ENCODE measurements at places on chromosomes 5 and 9.
A peak's percentile ranks its signal among the peaks of the same experiment; 100 is the strongest.

DNA sequence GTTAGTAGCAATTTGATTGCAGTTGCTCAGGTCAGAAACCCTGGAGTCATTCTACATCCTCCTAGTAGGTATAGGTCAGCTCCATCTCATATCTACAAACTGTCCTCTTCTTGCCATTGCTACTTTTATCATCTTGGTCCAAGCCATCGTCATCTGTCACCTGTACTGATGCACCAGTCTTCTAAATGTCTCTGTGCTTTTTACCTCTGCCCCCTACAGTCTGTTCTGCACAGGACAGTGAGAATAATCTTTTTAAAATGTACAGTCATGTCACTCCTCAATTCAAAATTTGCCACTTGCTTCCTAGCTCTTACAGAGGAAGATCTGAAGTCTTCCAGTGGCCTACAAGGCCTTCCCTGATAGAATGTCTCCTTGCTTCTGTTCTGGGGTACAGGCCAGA is 6.8 kb downstream of the NNT start:
- DNase-seq, result no peak

GRCh38 chr9:5549658-5550650 is 39.6 kb downstream of the PDCD1LG2 start:
- no peak for DNase-seq

- no peak for DNase-seq
Observed at GRCh38 chr5:75933489-75933888, 149.7 kb upstream of the SV2C start.

DNA sequence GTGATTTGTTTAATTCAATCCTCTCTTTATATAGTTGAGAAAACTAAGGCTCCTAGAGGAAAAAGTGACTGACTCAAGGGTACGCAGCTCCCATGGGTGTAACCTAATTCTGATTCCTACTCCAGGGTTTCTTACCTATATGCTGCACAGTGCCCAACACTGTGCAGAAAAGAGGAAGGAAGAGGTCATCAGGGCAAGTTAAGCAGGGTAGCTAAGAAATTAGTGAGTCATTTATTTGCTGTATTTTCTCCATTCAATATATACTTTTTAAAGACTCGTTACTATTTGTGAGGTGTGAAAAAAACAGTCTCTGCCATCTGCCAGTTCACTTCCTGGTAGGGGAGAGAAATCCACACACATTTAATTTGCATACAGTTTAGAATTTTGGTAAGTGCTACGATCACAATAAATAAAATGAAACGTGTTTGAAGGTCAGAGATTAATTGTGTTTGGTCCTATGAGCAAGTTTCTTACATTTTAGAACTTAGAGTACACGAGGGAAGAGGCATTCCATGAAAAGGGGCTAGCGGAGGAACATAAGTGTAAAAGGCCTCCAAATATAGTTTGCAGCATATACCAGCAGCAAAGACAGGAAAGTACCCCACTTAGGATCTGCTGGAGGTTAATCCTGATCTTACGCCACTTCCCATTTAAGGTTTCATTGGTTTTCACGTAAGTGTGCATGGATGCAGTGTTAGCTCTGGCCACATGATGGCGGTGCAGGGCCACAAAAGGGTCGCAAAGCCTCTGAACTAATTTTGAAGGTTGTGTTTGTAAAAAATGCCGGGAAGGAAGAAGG is 59.9 kb upstream of the TLR4 start:
- DNase-seq, result no peak

GRCh38 chr5:159101685-159102084 is 2.0 kb upstream of the EBF1 start:
- DNase-seq, result no peak

- DNase-seq, result no peak
Observed at GRCh38 chr9:35287987-35288632, 126.3 kb downstream of the UNC13B start.

DNA sequence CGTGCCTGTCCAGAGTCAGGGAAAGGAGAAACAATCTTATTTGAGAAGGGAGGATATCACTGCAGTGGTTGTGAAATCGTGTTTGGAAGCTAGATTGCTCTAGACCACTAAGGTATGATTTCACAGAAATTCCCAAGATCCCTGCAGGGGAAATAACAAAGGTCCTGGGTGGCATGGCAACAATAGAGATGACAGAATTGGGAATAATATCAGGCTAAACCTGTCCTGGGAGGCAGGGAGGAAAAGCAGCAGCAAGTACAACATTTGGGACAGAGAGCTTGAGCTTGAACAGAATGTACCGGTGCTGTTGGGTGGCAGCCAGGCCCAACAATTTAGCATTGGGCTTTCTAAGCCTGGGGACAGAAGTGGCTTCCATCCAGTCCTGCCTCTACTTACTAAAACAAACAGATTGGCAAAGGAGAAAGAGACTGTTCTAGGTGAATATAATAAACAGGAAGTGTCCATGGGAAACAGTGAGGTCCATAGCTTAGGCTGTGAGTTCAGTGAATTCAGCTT is 17.0 kb upstream of the ARHGAP26 start:
- DNase-seq, result no peak

DNA sequence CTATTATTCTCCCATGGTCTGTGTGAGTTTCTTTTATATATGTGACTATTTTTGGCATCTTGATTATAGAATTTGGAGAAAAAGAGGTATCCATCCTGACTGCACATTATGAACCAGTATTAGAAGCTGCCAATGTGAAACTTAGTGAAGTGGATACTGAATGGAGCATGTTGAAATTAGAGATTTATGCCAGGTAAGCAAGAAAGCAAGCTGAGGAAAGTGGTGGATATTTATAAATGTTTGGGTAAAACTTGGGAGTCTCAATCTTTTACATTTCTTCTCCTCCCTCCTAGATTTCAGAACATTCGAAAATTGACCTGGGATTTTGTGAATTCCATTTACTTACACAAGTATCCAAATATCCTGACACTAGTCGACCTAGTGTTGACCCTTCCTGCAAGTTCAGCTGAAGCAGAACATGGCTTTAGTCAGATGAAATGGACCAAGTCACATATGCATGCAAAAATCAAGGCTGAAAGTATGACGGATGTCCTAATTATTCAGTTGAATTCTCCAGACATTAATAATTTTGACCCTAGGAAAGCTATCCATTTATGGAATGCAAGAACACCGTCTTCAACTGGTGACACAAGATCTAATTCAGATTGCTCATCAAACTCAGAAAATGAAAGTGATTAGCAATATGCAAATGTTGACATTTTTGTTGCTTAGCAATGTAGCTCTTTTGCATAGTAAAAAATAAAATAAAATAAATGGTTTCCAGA is 66.8 kb upstream of the IL7R start:
- DNase-seq, result no peak

- DNase-seq, result no peak
Observed at GRCh38 chr9:38707885-38708637, 11.9 kb downstream of the FAM240B start.

- DNase-seq, result no peak
Observed at GRCh38 chr9:129946246-129946995, 96.6 kb downstream of the FNBP1 start.

- no peak for DNase-seq
Observed at GRCh38 chr9:121318631-121319382, 50.8 kb downstream of the GSN start.

GRCh38 chr5:61737301-61737963 is 405.4 kb downstream of the ZSWIM6 start:
- no peak for DNase-seq

- DNase-seq, result no peak
Observed at GRCh38 chr5:175460126-175460525, 16.1 kb upstream of the DRD1 start.

- DNase-seq, result no peak
Observed at GRCh38 chr5:39902626-39903025, 477.8 kb upstream of the DAB2 start.

GRCh38 chr5:143206196-143207053 is 197.1 kb downstream of the NR3C1 start:
- no peak for DNase-seq

DNA sequence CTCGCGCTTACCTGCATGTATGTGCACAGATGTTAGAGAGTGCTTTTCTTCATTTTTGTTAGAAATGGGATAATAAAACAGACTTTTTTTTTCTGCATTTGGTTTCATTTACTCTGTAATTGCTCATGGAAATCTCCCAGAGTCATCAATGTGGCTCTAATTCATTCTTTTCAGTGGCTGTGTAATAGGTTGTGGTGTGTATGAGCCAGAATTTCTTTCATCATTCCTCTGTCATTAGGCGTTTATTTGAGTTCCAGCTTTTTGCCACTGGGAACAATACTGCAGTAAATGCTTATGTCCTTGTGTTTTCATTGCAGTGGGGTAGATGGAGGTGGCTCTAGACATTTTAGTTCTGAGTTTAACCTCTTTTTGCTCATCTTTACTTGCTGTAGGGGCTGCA is 118.9 kb downstream of the NXNL2 start:
- DNase-seq, result no peak

DNA sequence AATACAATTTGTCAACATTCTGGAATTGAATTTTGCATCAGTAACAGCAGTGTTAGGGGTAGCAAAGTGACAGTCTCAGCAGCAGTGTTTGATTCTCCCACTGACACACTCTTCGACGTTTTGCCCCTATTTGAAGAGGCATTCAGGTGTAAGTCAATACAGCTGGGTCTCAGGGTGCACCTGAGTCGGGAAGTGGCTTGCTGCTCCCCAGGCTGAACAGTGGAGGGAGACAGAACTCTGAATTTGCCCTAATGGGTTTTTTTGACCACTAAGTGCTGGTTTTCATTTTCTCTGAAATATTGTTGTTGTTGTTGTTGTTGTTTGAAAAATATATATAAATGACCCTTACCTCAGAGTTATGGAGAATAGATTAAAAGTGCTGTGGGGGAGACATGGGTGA is 223.2 kb downstream of the TLR4 start:
- no peak for DNase-seq

GRCh38 chr5:87541033-87541432 is 128.3 kb upstream of the CCNH start:
- no peak for DNase-seq

DNA sequence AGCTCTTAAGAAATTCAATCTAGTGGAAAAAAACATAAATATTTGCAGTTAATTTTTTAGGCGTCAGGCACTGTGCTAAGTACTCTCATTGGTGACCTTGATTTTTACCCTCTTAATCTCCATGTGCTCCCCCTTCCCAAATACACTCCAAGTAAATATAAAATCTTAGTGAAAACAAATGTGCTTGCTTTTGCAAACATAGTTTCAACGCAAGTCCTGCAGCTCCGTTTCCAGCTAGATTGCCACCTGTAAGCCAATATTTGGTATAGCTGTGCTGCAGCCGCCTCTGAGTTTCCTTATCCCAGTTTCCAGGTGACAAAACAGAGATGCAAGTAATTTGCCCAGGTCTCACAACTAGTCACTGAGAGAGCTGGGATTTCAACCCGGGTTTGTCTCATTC is 1.9 kb upstream of the MTMR12 start:
- DNase-seq, result no peak

GRCh38 chr5:179819296-179820126 is 1.2 kb upstream of the SQSTM1 start:
- DNase-seq, result peak; percentile 21

- DNase-seq, result no peak
Observed at GRCh38 chr5:135387629-135387960, 11.4 kb downstream of the MACROH2A1 start.

GRCh38 chr5:35073160-35073559 is 25.4 kb upstream of the AGXT2 start:
- DNase-seq, result no peak

DNA sequence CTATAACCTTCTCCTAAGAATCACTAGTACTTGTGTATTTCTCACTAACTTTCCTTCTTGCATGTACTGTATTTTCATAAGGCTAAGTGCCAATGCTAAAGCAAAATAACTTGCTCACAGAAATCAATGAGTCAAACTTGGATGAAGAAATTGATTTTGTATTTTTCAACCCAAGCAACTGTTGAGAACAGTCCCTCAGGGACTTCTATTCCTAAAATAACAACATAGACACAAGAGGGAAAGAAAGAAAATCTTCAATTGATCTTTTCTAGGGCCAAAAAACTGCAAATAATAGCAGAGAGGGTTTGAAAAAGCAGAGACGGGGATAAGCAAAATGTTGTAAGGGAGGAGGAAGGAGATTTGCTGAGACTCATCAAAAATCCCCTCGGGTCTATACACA is 69.8 kb downstream of the HABP4 start:
- DNase-seq, result no peak

DNA sequence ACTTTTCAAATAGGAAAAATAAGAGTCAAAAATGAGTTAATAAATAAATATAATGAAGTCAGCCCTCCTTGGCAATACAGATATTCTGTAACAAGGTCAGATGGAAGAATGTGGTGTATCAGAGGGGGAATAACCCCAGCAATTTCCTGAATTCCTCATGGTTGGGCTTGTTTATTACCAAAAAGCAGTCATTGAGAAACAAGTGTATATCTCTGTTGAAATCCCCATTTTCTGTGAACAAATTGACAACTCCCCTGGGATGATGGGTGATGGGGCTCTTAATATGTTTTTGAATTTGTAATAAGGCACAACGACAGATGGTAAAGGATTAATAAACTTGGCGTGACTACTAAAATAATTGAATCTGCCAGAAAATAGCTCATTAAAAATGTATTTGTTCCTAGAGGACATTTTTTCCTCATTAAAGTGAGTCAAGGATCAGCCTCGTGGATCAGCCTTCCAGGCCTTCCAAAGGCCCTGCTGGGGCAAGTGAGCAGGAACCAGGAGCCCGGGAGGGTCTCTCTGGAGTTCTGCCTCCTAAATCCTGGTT is 34.2 kb downstream of the THBS4 start:
- DNase-seq, result no peak

DNA sequence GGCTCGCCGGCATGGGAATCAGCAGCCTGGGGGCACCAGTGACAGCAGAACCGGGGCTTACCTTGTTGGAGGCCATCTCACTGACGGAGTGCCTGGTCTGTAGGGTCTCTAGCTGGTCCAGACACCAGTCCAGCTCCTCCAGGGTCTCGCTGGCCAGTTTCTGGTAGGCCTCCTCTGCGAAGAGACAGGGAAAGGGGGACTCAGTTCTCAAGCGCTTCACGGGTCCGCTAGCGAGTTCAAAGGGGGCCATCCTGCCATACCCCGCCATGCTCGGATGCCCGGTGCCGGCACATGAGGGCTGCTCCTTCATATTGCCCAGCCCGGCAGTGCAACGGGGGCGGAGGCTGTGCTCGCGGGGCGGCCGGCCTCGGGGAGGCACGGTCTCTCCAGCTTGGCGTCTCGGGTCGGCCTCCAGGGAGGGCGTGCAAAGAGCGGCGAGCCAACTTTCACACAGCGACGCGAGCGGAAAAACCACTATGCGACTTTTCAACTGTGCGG is 456.0 kb downstream of the RAB3C start:
- DNase-seq, result no peak

DNA sequence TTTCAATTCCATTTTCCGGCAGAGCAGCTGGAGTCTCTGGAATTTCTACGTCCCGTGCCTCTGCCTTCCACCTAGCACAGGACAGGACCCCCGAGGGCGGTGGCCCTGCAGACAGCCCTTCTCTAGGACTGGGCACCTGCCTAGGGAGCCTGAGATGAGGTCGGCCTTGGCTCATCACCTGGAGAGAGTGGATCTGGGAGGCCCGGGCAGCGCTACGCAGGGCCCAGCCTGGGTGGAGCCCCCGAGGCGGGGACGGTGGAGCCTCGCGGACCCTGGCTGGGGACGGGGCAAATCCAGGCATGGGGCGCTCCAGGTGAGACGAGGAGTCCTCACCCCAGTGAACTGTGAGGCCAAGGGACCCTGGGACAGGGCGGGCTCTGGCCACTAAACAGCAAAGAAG is 114.5 kb downstream of the MTRR start:
- DNase-seq, result no peak
